Hippocampal formation (tissue), 2 donors: ENCODE measurements at places on chromosomes 2 and 18.

- DNase-seq: no peak
Observed at GRCh38 chr2:3154700-3155099, 222.9 kb downstream of the EIPR1 start.

- no peak for DNase-seq
Observed at GRCh38 chr18:57364460-57364859, 12.1 kb downstream of the ST8SIA3 start.

- no peak for DNase-seq
Observed at GRCh38 chr2:134490559-134490958, 228.2 kb downstream of the TMEM163 start.

DNA sequence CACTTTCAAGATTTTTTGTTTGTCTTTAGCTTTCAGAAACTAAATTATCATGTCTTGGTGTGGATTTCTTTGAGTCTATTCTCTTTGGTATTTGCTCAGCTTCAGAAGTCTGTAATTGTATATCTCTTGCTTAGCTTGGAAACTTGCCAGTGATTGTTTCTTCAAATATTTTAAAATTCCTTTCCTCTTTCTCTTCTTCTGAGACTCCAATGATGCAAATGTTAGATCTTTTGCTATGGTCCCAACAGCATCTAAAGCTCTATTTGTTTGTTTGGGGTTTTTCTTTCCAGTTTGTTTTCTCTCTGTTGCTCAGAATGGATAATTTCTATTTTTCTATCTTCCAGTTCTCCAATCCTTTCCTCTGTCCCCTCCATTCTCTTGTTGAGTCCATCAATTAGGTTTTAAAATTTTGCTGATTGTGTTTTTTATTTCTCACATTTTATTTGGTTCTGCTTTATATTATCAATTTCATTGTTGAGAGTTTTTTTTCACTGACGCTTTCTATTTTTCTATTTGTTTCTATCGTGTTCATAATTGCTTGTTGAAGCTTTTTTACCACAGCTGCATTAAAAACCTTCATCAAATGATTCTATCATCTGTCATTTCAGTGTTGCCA lies 81.5 kb upstream of the DAPL1 start:
- no peak for DNase-seq

- DNase-seq: no peak
Observed at GRCh38 chr2:10704034-10704594, 14.3 kb upstream of the NOL10 start.

DNA sequence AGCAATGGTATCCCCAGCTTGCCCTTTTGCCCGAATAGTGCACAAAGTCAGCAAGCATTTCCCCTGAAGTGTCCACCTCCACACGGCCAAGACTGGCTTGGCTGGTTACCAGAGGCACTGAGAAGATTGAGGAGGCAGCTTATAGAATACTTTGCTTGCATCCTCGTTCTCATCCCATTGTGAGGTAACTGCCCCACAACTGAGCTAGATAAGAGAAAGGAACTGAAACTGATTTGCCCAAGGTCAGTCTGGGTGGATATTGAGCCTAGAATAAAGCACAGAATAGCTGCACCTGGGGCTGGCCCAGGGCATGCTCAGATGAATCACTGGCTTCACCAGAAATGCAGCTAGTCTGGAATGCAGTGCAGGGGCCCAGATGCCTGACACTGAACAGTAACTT lies 32.7 kb upstream of the MAP4K3 start:
- DNase-seq: no peak
